ENCODE measurements at places on chromosomes 11 and 22. TPM values are rescaled to one million over a fixed set of nuclear protein-coding genes. Genes with fewer than 3 reads are reported as not detected.

The TTLL12 gene
- 27.1 TPM for total RNA-seq

The IGLL1 gene
- total RNA-seq = not detected

The PIK3C2A gene
- total RNA-seq = 73.4 TPM

The PKDREJ gene
- total RNA-seq = not detected

The ADM2 gene
- 5.8 TPM for total RNA-seq

The MS4A6E gene
- total RNA-seq = not detected

The OLFML1 gene
- 1.9 TPM for total RNA-seq

The KRTAP5-11 gene
- total RNA-seq = not detected

The PHF21B gene
- total RNA-seq = not detected

The PNPLA3 gene
- 8.2 TPM for total RNA-seq

The ANGPTL5 gene
- not detected for total RNA-seq

The PATE4 gene
- total RNA-seq = not detected

The USH1C gene
- not detected for total RNA-seq

The ME3 gene
- total RNA-seq = 27.4 TPM

The RIMBP3B gene
- 0.32 TPM for total RNA-seq

Measured in fibroblast of villous mesenchyme (primary cell).